ENCODE measurements at places on chromosomes 12 and 14.

- no peak for DNase-seq
Measured at GRCh38 chr14:85663256-85663655, 133.3 kb downstream of the FLRT2 start.

DNA sequence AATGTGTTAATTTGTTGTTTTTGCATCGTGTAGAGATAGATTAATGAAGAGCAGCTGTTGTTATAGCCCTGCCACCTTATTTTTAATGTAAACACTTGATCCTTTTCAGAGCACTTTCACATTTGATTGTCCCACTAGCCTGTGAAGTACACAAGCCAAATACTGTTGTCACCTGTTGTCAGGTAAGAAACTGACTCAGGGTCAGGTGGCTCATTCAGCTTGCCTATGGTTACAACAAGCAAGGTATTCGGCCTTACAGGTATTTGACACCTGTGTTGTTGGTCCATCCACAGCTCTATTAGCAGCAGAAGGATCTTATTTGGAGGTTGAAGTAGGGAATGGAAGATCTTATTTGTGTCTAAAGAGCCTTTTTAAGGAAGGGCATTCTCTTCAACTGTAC is 108.9 kb downstream of the GPR135 start:
- peak; percentile 2 for DNase-seq

DNA sequence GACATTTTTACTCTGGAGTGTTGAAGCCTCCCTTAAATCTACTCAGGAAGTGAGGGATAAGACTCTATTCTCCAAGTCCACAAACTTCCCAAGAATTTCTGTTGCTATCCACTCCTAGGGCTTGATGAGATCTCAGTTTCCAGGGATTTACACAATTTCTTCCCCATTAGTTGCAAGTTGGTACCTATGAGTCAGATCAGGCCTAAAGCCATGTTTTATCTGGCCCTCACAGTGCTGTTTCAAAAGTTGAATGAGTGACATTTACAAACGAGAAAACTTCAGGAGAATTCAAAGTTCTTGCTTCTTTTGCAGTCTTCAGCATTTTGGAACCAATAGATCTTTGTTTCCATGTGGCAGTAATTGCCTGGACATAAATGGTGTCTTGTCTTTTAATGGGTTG is 156.4 kb upstream of the SYT10 start:
- no peak for DNase-seq

GRCh38 chr12:106960443-106960842 is 4.7 kb downstream of the TMEM263 start:
- no peak for DNase-seq

- no peak for DNase-seq
Measured at GRCh38 chr12:116152268-116152667, 125.2 kb downstream of the MED13L start.

- DNase-seq: no peak
Measured at GRCh38 chr12:57377103-57377840, 53.6 kb downstream of the R3HDM2 start.

DNA sequence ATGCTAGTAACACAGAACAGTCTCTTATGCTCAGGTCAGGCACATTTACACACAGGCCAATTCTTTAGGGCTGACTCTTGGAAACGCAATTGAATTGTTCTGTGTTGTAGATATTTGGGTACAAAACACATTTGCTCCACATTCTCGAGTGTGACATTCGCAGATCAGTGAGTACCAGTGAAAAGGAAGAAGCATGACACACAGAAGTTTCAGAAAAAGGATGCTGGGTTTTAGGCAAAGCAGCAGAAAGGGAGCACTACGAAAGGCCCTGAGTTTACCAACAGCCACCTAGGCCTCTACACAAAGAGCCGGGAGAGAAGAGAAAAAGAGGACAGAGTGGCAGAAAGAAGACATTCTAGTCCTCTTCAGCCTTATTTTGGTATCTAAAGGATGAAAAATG is 254.4 kb upstream of the BTG1 start:
- DNase-seq: no peak

DNA sequence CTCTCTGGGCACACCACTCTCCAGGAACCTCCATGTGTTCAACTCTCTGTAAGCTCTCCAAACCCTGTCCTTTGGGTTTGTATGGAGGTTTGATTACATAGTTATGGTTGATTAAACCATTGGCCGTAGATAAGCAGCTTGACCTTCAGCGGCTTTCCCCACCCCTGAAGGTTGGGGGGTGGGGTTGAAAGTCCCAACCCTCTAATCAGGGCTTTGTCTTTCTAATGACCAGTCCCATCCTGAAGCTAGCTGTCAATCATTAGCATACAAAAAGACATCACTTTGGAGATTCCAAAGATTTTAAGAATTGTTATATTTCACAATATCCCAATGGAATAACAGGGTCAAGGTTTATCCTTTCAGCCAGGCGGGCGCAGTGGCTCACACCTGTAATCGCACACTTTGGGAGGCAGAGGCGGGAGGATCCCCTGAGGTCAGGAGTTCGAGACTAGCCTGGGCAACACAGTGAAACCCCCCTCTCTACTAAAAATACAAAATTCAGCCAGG is 8.4 kb downstream of the FAM186A start:
- peak; percentile 62 for DNase-seq

DNA sequence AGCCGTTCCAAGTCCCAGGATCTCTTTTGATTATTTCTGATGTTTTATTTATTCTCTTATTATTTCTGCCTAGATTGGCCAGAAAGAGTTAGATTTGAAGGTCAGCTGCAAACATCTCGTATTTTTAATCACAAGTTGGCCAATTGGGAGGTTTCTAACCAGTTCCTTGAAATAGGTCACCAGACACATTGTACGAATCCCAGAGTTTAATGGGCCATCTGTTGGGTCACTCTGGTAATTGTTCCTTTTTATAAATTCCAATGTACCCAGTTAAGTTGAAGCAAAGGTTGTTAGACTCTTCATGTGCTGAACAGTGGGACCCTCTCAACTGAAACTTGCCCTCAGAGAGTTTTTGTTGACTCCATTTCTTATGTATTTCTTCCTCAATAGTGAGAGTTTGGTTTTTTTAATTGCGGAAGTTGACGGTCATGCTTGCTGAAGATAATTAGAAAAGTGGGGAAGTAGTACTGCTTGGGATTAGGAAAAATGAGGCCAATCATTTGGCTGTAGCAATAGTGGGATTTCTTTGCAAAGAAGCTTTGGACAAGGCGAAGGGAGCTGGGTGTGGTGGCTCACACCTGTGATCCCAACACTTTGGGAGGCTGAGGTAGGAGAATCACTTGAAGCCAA is 382.7 kb upstream of the RGS6 start:
- no peak for DNase-seq

GRCh38 chr12:47591361-47591791 is 114.5 kb downstream of the RPAP3 start:
- no peak for DNase-seq

GRCh38 chr14:30710876-30711275 is 88.8 kb downstream of the SCFD1 start:
- no peak for DNase-seq

- no peak for DNase-seq
Measured at GRCh38 chr12:112671564-112671963, 120.0 kb upstream of the RPH3A start.

Measured in NCI-H1417 (cell line).